ENCODE measurements at places on chromosomes 12 and 14.

GRCh38 chr12:50518090-50518489 is 13.3 kb downstream of the DIP2B start:
- no peak for DNase-seq

- no peak for DNase-seq
Measured at GRCh38 chr12:71804505-71804904, 35.1 kb upstream of the TBC1D15 start.

GRCh38 chr12:62919838-62920237 is 15.1 kb downstream of the PPM1H start:
- DNase-seq: no peak

DNA sequence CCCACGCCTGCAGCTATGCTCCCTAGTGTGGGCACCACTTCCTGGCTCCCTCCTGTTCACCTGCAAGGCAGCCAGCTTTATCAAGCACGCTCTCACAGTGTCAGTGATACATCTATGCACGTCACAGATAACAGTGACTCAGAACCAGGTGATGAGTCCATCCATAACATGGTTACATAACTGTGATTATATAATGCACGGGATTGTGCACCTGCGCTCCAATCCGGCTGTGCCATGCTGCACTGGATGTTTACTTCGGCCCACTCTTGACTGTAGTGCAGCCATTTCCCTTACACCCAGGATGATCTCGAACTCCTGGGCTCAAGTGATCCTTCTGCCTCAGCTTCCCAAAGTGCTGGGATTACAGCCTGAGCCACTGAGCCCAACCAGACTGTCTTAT is 38.4 kb upstream of the CEP83 start:
- no peak for DNase-seq

DNA sequence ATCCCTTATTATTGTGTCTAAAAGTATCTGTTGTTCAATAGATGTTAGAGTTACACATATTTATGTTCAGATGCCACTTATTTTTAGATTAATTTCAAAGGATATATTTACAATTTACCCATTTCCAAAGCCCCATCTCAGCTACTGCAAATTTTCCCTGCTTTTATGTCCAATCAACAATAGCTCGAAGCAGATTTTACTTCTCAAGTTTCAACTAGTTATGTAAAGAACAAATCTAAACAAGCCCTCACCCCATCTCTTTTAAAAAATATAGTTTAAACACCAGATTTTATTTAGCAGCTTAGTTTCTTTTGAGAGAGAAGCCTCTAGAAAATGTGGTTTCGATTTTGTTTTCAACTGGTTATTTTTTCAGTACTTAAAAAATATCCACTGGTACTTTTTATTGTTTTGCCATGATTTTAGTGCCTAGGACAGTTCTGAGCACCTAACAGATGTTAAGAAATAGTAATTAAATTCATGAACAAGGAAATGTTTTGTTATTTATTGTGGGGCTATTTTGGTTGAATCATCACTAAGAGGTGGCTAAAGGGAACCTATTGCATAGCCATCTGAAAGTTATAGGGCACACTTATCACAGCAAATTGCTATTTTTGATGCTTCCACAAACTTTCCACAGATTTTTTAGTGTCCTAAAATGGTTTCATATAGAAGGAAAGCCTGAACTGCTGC is 96.2 kb upstream of the BMP4 start:
- DNase-seq: no peak

DNA sequence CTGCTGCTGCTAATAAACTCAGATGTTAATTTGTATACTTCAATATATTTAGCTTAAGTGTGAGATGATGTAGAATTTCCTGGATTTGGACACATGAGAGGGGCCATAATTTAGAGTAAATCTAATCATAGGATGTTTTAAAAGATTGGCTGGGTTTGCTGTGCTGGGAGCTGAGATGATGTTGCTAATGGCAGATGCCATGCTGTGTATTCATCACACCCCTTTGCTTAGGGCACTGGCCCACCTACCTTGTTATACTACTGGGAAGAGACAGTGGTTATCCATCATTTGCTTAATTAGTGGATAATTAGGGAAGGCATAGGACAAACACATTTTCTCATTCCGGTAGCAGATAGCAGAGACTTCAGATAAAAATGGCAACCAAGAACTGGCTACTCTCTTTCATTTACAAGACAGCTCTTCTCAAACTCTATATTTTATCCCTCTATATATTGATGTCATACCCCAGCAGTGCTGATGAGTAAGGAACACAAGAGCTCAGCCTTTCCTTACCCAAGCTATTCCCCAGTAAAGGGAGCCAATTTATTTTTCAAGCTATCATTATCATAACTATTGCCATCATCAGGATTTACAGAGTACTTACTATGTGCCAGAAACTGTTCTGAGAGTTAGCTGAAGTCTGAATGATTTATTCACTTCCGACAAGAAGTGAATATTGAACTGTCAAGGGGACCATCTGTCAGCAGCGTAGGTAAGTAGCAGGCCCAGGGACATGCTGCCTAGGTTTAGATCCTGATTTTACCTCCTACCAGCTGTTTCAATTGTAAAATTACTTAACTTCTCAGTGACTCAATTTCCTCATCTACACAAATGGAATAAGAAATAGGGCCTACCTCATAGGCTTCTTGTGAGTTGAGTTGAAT is 204.6 kb upstream of the FLRT2 start:
- no peak for DNase-seq

DNA sequence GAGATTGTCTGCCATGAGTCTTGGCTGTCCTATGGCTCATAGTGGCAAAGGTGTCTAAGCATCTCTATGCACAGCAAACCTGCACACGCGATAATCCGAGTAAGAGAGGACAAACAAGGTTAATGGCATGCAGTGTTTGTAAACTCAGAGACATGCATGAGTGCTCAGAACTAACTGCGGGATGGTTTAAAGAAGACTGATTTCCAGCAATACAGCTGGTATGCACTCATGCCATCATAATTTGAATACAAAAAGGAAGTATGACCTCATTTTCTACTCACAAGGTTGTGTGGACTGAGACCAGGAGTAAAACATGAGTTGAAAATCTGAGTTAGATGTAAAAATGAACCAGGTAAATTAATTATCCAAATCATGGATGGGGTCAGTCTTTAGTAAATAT is 16.6 kb upstream of the TCP11L2 start:
- no peak for DNase-seq

DNA sequence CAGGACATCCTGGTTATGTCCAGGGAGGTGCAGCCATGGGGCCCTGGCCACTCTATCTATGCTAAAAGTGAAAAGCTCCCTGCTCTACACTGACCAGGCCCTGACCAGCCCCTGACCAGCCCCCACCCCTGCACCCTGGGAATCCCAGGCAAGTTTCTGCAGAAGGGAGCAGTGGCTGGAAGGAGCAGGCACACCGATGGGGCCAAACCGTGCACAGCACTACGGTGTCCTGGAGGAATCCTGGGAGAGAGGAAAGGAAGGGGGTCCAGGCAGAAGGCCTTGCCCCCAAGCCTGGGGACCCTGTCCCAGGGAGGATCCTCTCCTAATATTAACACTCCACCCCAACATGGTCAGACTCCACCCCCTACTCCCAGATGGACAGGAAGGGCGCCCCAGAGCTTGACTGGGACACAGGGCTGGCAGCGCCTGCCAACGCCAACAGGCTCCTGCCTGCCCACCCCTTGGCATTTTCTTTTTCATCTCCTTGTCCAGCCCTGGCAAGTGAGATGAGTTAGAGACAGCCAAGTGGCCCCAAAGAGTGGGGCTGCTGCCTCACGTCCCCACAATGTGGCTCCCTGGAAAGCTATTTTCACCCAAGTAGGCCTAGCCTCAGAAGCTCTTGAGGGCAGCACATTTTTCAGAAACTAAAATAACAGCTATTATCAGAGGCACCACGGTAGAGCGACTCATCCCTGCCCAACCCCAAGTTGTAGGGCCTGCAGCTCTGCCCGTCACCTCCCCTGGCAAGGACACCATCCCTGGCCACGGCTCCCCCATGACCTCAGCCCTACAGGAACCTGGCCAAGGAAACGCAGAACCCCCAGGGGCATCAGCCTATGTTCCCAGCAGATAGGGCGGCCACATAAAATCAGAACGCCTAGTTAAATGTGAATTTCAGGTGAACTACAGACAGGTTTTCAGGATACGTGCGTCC is 82.6 kb downstream of the SCARB1 start:
- no peak for DNase-seq

DNA sequence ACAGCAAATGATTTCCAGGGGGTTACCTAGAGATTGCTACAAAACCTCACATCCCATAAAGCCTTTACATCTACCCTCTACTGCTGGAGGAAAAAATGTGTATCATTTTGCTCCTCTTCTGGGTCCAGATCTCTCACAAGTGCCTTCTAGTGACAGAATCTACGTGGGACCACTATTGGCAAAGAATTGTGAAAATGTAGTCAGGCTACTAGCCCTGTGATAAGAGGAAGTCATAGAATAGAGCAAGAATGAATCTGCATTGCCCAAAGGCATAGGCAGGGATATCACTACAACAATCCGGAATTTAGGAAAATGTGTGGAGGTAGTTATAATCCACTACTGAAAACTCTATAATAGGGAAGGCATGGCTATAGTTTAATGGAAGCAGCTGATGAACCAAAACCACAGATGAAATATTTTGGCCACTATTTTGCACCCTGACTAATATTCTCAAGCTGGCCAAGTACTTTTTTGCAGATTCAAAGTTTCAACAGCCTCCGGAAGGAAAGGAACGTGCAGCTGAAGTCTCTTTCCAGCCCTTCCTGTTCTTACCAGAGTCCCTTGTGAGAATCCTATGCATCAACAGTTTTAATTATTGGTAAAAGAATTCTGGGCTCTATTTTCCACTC is 176.8 kb downstream of the PHLDA1 start:
- no peak for DNase-seq

DNA sequence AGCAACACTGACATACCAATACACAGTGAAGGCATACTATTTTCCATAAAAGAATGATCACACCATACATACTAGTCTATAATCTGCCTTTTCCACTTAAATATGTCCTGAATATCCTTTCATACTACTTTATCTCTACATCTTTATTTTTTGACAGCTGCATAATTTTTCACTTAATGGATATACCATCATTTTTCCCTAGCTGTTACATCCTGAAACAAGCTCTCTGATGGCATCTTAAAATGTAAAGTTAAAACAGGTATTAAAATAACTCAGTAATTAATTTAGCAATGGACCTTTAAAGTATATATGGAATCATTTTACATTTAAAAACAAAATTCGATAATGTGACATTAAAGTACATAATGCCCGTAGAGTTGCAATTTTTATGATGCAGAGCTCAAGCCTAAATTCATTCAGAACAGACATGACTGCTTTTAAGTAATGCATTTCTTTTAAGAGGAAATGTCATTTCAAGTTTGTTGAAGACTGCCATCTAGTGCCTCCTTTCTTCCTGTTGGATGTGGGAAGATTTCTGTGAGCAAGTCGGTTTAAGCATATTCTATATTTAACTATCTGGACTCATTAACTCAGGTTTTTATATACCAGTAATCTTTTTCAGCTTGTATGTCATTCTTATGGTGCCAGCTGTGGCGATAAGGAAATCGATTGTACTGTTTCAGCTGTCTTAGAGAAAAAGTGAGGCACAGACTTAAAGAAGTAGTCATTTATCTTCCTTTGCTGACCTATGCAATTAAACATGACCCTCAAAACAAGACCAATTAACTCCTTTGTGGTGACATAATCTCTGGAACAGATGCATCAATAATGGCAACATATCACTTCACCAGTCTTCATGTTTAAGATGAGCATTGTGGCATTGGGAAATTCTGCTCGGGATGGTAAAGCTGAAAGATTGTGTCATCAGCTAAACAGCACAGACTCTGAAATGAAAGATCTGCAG is 20.3 kb downstream of the PRICKLE1 start:
- DNase-seq: peak; percentile 81

DNA sequence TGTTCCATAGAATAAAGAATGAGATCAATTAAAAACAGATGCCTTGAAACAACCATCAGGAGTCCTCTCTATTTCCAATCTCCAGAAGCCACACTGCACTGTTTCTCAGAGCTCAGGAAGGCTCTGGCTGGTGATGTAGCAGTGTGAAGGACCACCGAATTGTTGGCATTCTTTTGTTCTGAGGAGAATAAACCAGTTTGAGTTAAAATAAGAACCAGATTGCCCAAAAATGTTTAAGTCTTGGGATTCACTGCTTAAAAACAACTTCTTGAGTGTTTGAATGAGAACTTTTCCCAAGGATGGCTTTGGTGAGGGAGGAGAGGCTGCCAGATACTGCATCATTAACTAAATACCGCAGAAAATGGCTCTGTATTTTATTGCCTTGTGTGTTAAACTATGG is 341.2 kb downstream of the C12orf75 start:
- no peak for DNase-seq

DNA sequence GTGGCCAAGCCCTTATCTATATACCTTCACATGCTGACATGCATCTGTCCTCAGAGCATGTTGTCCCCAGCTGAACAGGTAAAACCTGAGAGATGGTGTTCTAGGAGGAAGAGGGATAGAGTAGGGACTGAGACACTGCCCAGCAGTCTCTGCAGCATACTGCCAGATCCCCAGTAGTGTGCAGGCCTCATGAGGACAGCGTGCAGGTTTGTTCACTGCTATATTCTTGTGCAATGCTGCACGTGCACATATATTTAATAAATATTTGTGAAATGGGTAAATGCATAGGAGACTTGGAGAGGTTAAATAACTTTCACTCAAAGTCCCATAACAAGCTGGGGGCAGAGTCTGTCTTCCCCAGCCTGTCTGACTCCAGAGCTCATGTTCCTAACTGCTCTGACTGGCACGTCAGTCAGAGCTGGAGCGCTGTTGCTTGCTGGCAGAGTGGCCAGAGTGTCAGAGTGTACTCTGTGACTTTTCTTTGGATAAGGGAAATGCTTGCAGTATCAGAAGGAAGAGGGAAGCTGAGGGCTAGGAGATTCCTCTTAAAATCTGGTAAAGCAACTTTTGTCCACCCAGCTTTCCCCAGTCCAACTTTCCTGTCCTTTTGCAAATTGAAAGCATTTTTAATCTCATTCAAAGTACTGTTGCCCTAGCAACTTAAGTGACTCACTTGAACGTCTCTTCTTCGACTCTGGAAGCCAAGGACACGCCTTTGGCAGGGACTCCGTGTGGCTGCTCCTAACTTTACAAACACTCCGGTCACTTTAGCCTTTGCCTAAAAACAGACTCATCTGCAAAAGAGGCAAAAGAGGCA is 14.9 kb upstream of the POLR3B start:
- no peak for DNase-seq

- DNase-seq: no peak
Measured at GRCh38 chr14:101233808-101234207, 327.5 kb upstream of the DIO3 start.

DNA sequence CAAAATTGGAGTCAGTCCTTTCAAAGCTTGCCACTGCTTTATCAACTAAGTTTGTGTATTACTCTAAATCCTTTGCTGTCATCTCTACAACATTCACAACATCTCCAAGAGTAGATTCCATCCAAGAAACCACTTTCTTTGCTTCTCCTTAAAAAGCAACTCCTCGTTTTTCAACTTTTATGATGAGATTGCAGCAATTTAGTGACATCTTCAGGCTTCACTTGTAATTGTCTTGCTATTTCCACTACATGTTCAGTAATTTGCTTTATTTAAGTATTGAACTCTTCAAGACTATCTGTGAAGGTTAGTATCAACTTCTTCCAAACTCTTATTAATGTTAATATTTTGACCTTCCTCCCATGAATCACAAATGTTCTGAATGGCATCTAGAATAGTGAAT is 747.9 kb downstream of the TMTC2 start:
- DNase-seq: peak; percentile 34

GRCh38 chr14:65604936-65605335 is 192.4 kb downstream of the FUT8 start:
- DNase-seq: peak; percentile 26

Data from SK-MEL-5 (cell line).